Urinary bladder (tissue), 4 donors: ENCODE measurements at places on chromosomes 4 and X. TPM values are rescaled to one million over a fixed set of nuclear protein-coding genes. Genes with fewer than 3 reads are reported as not detected.

TLR2 gene
- total RNA-seq = 13.3 TPM

DCAF12L2 gene
- total RNA-seq = 3.2 TPM

RPS3A gene
- total RNA-seq = 2,970 TPM

ARHGAP6 gene
- 20.7 TPM for total RNA-seq

INTS12 gene
- 18.1 TPM for total RNA-seq

SMPX gene
- 47.5 TPM for total RNA-seq

PFKFB1 gene
- 0.16 TPM for total RNA-seq

PABPC5 gene
- 11.9 TPM for total RNA-seq

ATP1B4 gene
- total RNA-seq = 9.9 TPM

KLHL4 gene
- total RNA-seq = 23.8 TPM

- no peak for DNase-seq
Measured at GRCh38 chr4:77012726-77013125, 63.1 kb downstream of the CCNI start.

- no peak for DNase-seq
Measured at GRCh38 chrX:18890724-18891547, 93.0 kb downstream of the PHKA2 start.

DNA sequence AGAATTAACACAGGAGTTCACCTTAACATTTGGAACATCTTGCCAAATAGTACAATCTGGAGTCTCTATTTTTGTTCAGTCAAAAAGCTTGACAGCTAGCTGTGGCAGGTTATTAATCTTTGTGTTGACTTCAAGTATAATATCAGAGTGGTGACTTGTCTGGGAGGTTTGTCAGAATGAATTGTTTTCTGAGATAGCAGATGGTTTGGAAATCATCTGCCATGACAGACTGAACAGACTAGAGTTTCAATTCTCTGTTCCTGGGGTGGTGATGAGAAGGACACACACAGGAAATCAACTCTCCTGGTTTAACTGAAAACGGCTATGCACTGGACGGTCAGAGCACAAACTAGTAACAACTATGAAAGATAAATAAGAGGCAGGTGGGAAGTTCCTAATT is 203.3 kb upstream of the EMCN start:
- DNase-seq = no peak

GRCh38 chrX:65926095-65927019 is 113.5 kb downstream of the VSIG4 start:
- no peak for DNase-seq

- no peak for DNase-seq
Measured at GRCh38 chr4:40587826-40588225, 41.8 kb downstream of the RBM47 start.

DNA sequence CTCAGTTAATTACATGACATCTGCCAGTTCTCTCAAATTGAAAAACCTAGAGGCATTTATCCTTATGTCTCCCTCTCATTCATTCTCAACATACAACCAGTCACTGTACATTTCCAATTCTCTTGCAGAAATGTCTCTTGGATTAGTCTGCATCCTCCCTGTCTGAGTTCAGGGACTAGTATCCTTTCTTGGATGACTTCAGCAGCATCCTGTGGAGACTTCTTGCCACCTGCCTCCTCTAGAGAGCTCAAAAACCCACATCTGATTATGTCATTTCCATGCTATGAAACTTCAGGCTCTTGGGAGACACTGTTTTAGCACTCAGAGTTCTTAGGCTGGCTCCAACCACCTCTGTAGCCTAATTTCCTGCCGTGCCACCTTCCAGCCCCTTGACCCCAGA is 515.1 kb upstream of the DIPK2B start:
- DNase-seq = no peak

GRCh38 chr4:56671860-56672259 is 9.2 kb downstream of the HOPX start:
- no peak for DNase-seq

DNA sequence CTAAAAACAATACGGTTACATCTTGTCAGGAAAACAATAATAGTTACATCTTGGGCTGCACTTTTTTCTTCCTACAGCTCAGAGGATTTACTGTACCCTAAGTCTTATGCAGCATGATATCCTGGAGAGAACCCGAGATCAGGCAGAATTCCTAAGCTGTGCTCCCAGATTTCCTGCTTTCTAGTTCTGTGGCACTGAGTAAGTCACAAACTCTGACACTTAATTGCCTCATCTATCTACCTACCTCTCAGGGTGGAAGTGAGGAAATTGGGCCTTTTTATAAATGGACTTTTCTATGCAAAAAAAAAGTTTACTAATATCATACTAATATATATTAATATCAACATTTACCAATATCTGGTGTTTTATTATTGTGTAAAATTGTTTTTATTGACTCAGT is 438.5 kb downstream of the INPP4B start:
- DNase-seq = no peak

DNA sequence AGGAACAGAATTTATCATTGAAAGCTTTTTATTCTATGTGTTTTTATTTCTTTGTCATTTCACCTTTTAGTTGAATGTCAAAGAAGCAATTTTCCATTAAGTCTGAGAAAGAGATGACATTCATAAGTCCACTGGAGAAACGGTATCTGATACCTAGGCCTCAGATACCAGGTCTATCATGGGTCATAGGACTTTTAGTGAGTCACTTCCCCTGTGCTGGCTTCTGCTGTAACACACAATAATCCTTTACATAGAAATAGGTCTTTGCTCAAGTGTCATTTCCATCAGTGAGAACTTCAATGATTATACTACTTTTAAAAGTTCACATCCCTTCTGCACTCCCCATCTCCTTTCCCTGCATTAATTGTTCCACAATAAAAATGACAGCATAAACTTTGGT is 125.5 kb upstream of the ARMCX2 start:
- DNase-seq = no peak

- no peak for DNase-seq
Measured at GRCh38 chr4:62457356-62457755, 1257.2 kb downstream of the ADGRL3 start.

DNA sequence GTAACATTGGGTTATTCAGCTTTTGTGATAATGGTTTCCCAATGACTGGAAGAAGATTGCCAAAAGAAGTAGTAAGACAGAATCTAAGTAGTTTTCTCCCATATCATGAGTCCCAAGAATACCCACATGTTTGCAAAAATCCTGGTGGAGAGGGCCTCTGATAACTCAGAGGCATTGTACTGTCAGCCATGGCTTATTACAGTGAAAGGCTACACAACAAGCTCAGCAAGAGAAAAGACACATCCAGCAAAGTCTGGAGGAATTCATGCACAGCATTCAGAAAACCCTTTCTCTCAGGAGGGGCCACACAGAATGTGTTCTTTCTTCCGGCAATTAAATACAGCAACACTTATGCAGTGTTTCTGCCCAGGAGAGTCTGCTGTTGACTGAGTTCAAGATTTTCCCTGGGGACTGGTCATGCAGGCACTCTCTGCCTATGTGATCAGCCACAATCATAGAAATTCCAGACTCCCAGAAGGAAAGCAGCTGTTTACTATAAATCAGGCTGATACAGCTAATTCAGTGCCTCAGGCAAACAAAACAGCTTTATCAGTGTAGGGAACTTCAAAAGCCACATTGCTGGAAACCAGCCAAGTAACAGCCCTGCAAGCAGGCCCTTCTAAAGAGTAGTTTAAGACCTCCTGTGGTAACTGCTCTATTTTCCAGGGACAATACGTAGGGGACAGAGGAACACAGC is 937.1 kb downstream of the CCSER1 start:
- DNase-seq = peak; percentile 78
